HT-29 (cell line): ENCODE measurements at places on chromosomes 5 and 9. TPM values are rescaled to one million over a fixed set of nuclear protein-coding genes. Genes with fewer than 3 reads are reported as not detected.

- DNase-seq, result peak; percentile 82
Measured at GRCh38 chr9:136858844-136859757, 7.0 kb downstream of the MAMDC4 start.

DNA sequence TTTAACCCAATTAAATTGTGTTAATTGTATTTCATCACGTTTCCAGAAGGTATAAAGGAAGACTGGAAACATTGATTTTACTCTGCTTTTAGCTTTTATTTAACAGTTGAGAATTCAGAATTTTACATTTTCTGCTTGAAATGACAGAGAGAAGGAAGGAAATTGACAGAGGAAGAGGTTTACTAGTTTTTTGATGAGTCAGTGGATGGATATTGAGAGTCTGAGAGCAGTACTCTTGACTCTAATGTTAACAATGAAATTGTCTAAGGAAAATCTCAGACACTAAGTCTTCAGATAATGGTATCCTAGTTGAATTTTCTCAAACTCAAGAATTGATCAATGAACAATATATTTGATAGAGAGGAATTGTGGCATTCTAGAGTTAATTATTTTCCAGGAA lies 60.6 kb downstream of the IPO11 start:
- no peak for DNase-seq

DNA sequence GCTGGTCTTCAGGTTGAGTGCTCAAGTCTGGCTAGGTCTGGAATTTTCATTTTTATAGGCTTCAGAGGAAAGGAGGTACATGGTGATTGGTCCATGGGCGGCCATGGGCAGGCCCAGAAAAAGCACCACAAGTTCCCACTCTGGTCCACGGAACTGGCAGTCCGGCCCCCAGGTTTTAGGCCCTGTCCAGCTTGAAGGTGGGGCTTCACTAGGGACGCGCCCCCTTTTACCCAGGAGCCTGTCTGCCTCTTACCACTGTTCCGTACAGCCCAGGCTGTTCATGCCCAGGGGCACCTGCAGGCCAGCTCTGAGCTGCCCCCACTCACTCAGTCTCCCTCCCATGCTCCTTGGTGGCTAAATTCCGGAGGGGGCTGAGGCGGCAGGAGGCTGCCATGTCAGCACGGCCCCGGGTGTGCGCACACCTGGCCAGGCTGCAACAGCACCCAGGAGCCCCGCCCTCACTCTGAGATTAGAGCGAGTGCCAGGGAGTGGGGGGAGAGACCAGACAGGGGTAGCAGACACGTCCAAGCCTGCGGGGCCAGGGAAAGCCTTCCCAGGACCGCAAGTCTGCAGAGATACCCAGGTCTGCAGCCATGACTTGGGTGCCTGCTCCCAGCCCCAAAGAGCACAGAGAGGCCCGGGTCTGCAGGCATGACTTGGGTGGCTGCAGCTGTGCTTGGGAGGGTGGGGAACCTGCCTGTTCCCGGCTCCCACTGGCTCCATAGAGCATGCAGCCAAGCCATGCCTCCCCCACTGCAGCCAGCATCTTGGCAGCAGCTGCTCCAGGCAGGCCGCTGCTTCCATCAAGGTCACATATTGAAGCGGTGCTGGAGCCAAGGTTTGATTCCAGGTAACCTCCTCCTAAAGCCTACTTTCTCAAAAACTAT lies 390.2 kb upstream of the SGCD start:
- DNase-seq, result no peak

DNA sequence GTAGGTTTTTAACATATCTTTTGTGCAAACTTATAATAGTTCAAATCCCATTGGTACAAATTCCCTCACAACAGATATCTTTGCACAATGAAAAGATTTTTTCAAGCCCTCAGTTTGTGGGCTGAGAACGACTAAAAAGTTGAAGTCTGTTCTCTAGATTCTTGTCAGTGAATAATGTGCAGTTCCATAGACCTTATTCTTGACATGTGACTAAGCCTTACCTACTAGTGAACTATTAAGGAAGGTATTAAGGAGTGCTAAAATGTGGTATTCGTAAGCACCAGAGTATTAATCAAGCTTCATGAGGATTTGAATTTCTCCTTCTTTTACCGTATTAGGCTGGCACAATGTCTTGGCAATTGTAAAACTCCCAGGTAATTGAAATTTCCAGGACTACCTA lies 205.6 kb upstream of the DMRTA1 start:
- no peak for DNase-seq

DNA sequence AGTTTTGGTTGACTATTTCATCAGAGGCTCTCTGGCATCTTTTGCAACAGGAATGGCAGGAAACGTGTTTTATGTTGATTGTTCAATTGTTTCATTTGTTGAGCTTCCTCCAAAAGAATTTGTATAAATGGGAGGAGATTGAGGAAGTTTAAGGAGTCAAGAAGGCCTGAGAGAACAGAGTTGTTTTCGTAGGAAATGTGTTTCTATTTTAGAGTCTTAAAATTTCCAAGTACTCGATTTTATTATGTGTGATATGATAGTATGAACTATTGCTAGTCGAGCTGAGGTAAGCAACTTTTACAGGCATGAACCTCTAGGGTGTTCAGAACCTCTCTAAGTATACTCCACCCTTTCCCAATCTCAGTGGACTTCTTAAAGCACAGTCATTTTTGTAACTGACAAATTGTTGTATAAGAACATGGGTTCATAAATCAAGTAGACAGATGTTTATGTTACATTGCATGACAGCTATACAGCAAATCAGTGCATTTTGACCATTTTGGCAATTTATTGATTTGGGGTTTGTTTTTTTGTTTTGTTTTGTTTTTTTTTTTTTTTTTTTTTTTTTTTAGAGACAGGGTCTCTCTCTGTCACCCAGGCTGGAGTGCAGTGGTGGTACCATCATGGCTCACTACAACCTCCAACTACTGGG lies 47.4 kb downstream of the POLK start:
- no peak for DNase-seq

- DNase-seq, result peak; percentile 42
Measured at GRCh38 chr5:147578228-147579024, 68.6 kb upstream of the DPYSL3 start.

DNA sequence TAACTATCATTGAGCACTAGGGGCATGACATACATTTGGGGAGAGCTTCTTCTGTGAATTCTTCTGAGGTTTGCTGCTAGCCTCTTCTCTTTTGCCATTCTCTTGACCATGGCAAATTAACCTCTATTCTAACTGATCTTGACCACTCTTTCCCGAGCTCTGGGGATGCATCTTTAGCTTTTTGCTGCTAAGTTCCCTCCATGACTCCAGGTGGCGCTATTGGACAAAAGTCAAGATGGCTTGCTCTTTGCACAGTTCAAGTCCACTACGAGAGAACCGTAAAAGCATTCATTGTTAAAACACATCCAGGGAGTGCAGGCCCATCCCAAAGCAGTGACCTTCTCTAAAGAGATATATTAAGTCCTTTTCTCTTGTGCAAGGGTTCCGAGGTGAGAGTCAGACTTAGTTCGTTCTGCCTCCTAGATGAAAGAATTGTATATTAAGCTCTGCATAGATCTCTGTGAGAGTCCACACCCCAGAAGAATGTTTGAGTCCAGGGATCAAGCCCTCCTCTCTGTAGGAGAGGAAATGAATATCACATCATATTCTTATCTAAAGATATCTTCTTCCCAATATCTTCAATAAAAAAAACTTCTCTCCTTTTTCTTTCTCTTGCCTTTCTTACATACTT lies 1152.9 kb upstream of the CDH6 start:
- DNase-seq, result peak; percentile 69

The PRR7 gene
- 69.3 and 86.7 TPM in 2 replicates for total RNA-seq

The LCN9 gene
- total RNA-seq, result not detected in 2 replicates

The ADAMTS19 gene
- not detected in 2 replicates for total RNA-seq

The NUTM2F gene
- not detected in 2 replicates for total RNA-seq

The PCDHB11 gene
- 0.23 TPM in 1 of 2 replicates, not detected in the other for total RNA-seq

The TAS2R1 gene
- not detected in 2 replicates for total RNA-seq
